ENCODE measurements at places on chromosomes 16 and 17.

- DNase-seq = no peak
Observed at GRCh38 chr17:56144223-56144622, 9.1 kb upstream of the ANKFN1 start.

DNA sequence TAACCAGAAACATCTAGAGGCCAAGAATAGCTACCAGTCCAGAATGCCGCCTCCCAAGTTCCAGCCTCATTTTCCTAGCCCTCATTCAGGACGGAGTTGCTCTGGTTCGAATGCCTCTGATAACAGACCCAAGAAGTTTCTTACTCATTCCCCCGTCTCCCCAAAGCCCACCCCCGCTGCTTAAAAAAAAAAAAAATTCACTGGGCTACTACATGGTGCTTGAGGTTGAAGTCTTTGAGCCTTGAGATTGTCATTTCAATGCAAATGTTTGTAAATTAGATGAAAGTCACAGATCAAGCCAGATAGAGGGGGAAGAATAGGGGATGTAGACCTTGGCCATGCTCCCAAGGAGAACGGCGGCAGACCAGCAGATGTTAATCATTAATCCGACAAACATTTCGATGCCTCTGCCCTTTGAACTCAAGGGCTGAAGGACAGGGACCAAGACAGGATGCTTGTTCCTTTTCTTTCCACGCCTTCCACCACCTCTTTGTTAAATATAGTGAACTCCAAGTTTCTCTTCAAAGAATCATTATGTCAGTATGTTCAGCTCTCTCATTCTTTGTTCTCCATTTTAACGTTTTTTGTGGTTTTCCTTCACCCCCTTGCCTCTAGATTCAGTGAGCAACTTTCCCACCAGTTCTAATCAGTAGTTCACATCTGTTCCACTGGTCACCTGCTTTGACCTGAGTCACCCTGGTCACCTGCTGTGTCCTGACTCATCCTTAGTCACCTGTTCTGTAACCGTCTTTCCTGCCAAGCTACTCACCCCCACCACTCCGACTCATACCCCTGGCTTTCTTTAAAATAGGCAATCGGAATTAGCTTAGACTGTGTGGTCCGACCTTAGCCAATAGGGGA lies 190.3 kb downstream of the CPPED1 start:
- peak; percentile 54 for DNase-seq

DNA sequence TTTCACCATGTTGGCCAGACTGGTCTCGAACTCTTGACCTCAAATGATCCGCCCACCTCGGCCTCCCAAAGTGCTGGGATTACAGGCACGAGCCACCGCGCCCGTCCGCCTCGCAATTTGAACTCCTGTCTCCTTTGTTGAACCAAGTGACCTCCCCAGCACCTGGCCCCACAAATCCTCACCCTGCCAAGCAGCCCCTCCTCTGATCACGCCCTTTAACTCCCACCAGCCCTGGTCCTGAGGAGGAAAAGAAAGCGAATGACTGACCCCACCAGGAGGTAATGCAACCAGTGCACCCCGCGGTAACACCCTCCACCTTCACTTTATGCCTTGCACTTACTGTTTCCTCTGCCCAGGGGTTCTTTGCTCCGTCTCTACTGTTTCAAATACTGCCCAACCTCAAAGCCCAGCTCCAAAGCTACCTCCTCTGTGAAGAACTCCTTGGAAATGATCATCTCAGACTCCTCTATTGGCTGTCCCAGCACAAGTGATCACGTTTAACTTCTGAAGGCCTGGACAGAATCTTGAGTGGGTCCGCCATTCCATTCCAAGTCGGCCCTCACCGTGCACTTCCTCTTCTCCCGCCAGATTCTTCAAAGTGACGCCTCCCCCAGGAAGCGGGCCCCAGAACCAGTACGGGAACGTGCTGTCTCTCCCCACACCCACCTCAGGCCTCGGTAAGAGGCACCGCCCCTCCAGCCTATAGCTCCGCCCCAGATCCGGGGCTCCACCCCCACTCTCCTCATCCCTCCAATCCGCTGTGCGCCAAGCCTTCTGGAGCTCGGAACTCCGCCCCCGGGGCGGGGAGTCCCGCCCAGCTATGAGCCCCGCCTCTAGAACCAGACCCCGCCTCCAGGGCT lies 4.4 kb downstream of the CD19 start:
- peak; percentile 94 for DNase-seq

- no peak for DNase-seq
Observed at GRCh38 chr17:8048236-8048635, 9.4 kb downstream of the ALOX15B start.

DNA sequence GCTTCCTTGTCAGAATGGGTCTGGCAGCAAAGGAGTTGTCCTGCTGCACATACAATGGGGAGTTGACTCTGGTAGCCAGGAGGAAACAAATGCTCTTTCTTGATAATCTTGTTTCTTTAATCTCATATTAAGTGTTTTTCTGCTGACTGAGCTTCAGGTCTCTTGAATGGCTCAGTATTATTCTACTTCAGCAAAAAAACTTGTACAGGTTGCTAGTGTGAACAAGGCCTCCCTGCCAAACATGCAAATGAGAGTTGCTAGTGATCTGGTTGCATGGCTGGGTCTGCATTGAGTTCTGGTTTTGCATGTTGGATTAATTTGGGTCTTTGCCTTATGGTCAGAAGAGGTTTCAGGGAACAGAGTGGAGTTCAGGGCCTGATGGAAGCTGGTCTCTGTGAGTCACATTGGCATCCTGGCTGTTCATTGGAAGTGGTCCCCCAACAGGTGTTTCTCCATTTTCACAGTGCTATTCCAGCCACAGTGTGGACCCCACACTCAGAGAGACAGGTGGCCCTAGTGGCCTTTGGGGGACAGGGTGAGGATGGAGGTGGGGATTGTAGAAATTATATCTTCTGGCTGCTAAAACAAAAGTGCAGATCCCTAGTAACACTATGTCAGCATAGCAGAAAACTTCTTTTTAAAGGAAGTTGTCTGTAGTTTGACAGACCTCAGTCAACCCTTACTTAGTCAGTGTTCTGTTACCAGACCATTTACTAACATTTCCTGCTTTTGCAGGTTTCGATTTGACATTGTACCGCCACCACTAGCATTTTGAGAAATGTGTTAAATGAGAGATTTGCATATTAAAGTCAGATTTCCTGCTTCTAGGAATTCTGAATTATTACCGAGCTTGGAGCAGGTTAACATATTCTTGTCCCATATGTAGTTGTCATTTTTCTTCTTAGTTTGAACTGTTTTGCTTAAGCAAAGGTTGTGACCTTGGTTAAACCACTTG lies 47.1 kb downstream of the EPN2 start:
- DNase-seq = no peak

GRCh38 chr17:81706232-81706611 lies 3.1 kb downstream of the MRPL12 start:
- no peak for DNase-seq

- DNase-seq = no peak
Observed at GRCh38 chr16:68276223-68276622, 11.9 kb downstream of the SLC7A6 start.

DNA sequence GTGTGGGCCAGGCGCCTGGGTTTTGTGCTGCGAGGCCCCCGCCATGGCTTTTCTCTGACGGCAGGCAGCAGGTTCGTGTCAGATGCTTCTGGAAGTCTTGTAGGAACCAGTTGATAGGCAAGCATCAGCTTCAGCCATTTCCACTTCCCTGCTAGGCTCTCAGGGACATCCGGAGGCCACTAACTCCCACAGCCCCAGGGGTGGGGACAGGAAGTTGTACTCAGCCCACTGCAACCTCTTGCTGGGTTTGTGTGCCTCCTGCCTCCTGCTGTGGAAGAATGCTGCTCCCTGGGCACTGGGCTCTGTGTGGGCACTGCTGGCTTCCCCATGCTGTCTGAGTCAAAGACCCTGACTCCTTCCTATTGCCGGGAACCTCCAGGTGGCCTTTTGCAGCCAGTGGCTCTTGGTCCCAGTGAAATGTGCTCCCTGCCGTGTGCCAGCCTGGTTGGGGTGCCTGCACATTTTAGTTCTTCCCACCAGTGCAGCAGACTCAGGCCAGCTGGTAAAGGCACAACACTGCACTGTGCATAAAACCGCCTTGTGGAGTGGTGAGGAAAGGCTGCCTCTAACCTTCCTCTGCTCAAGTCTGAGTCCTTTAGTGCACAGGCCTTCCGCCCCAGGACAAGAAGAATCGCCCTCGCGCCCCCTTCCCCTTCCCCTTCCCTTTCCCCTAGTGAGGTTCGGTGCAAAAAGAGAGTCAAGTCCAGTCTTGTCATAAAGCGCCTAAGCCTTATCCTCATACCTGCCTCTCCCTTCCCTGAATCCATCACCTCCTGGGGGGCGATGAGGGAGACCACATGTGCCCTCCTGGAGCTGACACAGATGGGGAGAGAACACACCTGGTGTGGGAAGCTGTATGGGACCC lies 16.6 kb downstream of the LDHD start:
- DNase-seq = peak; percentile 66

GRCh38 chr16:55494994-55495421 lies 13.9 kb upstream of the LPCAT2 start:
- DNase-seq = no peak

GRCh38 chr17:7137171-7137943 lies 22.7 kb upstream of the ASGR2 start:
- no peak for DNase-seq

- DNase-seq = peak; percentile 92
Observed at GRCh38 chr17:81552244-81553017, at the start of gene FAAP100. Gene FAAP100 (minus strand): TSS chr17:81552353. CDS start chr17:81552330, 23 bp downstream.

GRCh38 chr17:48645639-48646182 lies 19.6 kb upstream of the HOXB9 start:
- DNase-seq = no peak

All from activated T-cell treated with anti-CD3 and anti-CD28 coated beads, Interleukin-2, amount 50 U/mL, for 24 hours (primary cell).